ENCODE measurements at places on chromosomes 4 and X.

DNA sequence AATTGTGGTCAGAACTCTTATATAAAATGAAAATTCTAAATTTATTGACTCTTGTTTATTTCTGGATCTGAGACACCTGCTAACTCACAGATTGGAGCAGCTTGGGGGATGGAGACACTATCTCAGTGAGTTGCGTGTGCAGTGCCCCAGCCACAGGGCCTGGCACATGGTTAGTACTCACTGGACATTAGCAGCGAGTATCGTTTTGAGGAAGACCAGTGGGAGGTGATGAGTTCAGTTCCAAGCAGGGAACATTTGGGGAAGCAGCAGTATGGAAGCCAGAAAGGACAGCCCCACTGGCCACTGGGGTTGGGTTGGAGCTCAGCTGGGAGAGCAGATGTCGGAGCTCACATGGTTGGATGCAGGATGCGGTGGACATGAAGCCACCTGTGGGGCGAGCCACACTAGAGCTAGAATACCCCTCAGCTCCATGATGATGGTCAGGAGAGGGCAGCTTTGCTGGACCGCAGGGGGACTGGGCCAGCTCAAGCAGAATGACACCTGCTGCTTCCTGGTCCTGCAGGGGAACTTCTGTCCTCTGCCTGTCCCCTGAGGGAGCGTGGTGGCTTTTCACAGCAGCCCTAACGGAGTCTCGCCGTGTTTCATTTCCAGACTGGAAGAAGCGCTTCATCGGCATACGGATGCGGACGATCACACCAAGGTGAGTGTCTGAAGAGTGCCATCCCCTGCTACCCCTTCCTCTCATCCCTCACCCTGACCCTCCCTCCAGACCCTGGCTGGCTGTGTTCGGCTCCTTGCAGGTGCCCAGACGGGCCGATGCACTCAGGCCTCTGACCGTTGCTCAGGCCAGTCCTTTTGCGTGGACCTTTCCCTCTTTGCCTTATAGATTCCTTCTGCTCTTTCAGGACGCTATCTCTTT lies 32.5 kb downstream of the HTRA3 start:
- no peak for DNase-seq

DNA sequence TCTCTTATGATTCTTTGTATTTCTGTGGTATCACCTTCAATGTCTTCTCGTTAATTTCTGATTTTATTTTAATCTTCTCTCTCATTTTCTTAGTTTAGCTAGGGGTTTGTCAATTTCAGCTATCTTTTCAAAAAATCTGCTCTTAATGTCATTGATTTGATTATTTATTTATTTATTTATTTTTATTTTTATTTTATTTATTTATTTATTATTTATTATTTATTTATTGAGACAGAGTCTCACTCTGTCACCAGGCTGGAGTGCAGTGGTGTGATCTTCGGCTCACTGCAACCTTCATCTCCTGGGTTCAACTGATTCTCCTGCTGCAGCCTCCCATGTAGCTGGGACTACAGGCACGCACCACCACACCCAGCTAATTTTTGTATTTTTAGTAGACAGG lies 194.1 kb downstream of the SCFD2 start:
- DNase-seq = no peak

- no peak for DNase-seq
These were observed 59.3 kb downstream of the WDFY3 start for GRCh38 chr4:84907145-84907544.

DNA sequence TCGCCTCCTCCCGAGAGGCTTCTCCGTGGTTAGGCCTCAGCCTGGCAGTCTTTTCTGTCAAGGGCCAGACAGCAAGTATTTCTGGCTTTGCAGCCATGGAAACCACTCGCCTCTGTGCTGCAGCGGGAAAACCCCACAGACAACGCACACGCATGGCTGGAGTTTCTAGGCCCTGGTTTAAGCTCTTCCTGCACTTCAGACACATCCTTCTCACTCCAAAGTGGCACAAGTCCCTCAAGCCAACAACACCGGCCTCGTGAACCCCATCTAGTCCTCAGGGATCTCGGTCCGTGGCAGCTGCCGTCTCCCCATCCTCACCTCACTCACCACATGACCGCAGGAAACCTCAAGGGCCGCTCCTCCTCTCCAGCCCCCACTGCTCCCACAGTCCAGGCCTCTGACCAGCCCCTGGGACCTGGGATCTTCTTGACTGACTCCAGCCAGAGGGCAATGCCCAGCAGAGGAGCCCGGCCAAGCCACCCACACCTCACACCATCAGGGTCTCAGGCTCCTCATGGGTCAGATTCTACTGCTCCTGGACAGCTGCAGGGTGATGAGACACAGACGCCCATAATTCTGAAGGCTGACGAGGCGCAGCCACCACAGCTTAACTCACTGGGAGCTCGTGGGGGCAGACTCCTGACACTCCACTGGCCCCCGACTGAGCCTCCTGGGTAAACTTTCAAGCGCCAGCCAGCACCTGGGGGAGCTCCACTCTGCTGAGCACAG lies 21.7 kb downstream of the LETM1 start:
- peak; percentile 73 for DNase-seq

DNA sequence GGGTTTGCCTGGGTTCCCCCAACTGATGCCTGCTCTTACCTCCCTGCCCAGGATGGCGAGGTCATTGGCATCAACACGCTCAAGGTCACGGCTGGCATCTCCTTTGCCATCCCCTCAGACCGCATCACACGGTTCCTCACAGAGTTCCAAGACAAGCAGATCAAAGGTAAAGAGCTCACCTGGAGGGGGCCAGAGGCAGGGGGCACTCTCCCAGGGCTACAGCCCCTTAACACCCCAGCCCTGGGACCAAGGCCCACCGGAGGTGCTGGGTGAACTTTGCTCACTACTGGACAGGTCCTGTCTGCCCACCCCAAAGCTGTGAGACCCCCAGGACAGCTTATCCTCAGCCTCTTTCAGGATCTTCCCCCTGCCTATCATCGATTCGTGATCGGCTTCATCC lies 24.5 kb downstream of the HTRA3 start:
- DNase-seq = no peak

DNA sequence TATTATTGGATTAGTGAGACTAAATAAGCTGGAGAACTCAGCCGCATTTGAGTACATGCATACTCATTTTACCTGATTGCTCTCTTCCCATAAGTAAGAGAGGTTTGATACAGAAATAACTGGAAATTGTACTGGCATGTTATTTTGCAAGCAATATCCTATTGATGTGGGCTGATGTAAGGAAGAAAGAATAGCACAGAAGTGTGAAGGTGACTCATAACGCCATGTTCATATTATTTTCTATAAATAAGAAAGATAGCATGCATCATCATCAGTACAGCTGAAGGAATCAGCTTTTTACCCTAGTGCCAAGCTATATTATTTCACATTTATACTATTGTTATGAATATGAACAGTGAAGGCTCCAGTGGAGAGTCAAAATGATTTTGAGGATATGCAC lies 138.3 kb upstream of the FAM47A start:
- no peak for DNase-seq

DNA sequence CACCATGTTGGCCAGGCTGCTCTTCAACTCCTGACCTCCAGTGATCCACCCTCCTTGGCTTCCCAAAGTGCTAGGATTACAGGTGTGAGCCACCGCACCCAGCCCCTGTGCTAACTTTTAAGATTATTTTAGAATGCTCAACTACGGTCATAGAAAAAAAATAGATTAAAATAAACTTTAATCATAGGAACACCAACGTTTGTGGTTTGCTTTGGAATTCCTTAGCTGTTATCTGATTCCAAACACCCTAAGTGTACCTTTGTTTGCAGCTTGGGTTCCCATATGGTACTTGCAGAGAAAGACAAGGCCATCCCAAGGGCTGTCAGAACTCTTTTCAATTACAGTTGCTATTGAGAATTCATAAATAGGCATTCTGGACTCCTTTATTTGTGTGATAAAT lies 90.1 kb upstream of the EFHC2 start:
- no peak for DNase-seq

GRCh38 chr4:107693132-107693531 lies 26.9 kb downstream of the PAPSS1 start:
- DNase-seq = peak; percentile 5

DNA sequence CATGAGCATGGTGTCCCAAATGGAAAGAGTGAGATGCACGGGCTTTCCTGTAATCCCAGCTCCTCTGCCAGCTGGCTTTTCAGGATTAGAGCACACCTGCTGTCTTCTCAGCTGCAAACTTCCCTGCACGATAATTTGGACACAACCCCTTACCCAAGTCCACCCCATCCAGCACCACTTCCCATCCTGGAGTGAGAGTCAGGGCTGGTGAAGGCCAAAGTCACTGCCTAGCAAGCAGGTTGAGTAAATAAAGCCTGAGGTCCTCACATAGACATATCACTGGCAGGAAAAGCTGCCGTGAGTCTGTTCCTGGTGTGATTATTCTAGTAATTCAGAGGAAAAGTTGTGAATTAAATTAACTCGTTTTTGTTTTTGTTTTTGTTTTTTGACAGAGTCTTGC lies 113.9 kb upstream of the MBNL3 start:
- no peak for DNase-seq

GRCh38 chrX:129877401-129877800 lies 28.6 kb upstream of the UTP14A start:
- no peak for DNase-seq

DNA sequence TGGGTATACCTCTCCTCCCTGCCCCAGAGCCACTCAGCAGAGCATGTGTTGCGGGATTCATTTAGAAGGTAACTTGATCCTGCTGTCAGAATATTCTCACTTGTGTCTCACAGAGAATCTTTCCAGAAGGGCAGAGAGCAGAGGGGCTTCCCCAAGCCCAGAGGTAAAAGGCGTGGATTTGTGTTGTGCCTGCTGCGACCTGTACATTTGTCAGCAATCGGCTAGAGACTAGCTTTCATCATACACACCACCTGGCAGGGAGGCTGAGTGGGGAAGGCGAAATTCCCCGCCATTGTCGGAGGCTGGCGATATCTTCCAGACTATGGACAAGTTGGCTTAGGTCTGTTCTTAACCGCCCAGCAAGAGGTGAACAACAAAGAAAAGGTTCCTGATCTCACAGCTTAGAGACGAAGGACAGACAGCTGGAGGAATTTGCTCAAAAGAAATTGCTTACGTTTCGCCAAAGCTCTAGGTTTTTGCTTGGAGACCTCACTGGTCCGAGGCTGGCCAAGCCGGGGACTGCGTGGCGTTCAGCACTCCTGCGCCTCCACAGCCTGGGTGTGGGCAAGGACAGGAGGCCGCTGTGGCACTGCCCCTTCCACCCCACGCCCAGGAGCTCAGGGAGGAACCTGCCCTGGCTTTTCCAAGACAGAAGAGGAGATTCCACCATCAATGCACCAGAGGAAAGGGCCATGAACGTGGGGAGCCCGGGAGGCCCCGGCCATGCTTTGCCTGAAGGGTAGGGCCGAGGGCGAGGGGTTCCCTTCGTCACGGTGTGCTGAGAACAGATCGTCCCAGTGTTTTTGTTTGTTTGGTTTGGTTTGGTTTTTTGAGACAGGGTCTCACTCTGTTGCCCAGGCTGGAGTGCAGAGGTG lies 69.4 kb downstream of the DCTD start:
- no peak for DNase-seq

GRCh38 chr4:75511841-75512240 lies 2.4 kb downstream of the RCHY1 start:
- no peak for DNase-seq

- DNase-seq = peak; percentile 84
These were observed at the start of gene BST1 for GRCh38 chr4:15702941-15703403. Gene BST1 (plus strand): TSS chr4:15703065. CDS start chr4:15703145, 80 bp downstream.

DNA sequence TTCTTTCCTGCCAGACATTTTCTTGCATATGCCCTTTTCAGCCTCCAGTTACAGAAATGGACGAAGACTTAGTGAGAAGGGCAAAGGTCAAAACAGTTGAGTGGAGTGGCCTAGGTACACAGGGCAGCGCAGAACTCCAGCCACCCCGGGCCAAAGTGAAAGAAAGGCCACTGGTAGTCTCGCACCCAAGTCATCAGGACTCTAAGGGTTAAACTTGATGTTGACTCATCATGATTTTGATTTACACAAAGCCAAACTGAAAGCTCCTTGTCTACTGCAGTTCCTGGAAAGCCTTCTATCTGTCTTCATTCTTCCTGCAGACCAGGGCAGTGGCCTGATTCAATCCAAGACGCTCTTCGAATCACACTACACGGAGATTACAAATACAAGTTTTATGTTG lies 2.6 kb upstream of the IL13RA1 start:
- no peak for DNase-seq

DNA sequence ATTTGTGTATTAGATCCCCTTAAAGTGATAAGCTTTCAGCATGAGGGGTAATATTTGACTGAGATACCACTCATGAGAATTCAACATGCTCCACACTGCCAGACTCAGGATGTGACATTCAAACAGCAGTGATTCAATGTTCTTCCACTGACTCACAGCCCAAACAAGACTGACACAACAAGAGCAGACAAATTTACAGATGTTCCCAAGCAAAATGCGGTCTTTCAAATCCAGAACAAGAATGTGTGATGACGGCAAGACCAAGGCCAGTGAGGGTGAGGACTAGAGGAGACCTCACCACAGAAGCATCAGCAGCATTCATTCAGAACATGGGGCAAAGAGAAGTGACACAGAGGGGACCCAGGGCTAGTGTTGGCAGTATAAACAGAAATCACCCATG lies 99.3 kb upstream of the GRIA3 start:
- no peak for DNase-seq

GRCh38 chr4:81069706-81070331 lies 39.3 kb downstream of the BMP3 start:
- peak; percentile 80 for DNase-seq

GRCh38 chr4:140932501-140933045 lies 176.4 kb upstream of the TBC1D9 start:
- DNase-seq = no peak

DNA sequence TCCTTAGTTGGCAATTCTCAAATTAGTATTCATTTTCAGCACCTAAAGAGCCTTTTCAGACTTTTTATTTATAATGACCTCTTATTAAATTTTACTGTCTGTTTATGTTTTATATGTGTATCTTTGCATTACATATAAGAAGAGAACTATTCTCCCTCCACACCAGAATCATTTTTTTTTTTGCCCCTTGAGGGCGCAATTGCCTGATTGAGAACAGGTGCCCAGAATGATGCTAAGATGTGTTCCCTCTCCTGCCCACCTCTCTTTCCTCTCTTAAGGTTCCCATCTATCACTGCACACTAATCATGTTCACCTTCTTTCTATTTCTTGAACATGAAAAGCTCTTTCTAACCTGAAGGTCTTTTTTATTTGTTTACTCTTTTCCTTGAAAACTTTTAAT lies 44.2 kb upstream of the ADAM29 start:
- DNase-seq = no peak

- DNase-seq = no peak
These were observed 33.5 kb downstream of the HPF1 start for GRCh38 chr4:169724260-169724659.

DNA sequence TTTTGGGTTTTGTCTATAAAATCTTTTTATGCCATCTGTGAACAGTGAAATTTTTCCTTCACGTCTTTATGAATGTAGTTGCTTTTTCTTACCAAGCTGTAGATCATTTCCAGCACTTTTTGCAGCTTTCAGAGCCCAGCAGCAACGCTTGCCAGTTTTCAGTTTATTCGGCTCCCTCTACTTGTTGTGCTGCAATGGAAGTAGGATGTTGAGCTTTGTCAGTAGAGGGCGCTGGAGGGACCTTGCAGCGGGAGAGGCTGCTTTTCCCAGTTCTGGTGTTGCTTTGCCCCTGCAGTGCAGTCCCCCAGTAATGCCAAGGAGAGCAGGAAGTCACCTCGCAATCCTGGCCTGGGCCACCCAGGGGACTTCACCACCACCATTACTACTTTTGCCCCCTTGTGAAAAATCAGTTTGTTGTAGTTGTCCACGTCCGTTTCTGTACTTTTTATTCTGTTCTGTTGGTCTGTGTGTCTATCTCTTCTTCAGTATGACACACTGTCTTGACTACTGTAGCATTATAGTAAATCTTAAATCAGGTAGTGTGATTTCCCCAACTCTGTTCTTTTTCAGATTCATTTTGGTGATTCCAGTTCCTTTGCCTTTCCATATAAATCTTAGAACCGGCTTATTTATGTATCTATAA lies 21.8 kb downstream of the CMC4 start:
- DNase-seq = peak; percentile 25

Measured in umbilical cord (tissue), 2 donors.